Astrocyte of the spinal cord (primary cell): ENCODE measurements at places on chromosomes 5 and 9.
A peak's percentile ranks its signal among the peaks of the same experiment; 100 is the strongest.

DNA sequence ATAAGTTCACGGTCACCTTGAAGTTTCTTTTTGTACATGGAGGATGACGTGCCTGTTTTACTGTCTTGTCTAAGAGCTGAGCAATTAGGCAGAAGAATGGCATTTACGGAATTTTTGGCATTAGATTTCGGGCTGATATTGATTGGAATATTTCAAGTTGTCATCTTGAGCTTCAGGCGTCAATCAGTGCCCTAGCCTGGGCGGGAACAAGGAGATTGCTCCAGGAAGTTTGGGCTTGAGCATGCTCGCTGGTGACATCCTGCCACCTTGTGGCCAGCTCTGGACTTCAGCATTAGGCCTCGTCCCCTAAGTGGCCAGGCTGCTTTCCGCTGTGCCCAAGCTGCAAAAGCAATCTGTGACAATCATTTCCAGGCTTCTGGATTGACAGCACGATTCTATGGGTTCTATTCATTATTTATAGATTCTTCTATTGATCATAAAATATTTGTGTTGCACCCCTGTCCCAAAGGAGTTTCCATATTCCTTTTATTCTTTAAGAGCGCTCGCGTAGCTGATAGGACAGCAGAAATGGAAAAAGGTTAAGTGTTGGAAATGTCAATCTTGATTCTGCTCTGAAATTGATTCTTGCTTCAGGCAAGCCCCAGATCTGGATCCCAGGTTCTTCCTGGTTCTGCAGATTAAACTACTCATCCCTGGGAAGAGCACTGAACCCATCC is 79.3 kb downstream of the SLC28A3 start:
- DNase-seq: peak; percentile 78

- DNase-seq: no peak
Measured at GRCh38 chr9:77938163-77938562, 93.4 kb downstream of the GNAQ start.

DNA sequence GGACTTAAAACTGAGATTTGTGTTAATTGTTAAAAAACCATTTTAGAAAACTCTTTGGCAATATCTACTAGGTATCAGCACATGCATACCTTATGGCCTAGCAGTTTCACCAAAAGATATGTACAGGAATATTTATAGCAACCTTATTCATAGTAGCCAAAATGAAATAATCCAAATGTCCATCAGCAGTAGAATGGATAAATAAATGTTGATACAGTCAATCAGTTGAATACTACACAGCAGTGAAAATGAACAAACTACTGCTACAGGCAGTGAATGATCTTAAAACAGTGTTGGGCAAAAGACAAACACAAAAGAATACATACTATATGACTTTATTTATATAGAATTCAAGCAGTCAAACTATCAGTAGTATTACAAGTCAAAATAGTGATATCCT is 16.4 kb downstream of the RFESD start:
- DNase-seq: no peak

DNA sequence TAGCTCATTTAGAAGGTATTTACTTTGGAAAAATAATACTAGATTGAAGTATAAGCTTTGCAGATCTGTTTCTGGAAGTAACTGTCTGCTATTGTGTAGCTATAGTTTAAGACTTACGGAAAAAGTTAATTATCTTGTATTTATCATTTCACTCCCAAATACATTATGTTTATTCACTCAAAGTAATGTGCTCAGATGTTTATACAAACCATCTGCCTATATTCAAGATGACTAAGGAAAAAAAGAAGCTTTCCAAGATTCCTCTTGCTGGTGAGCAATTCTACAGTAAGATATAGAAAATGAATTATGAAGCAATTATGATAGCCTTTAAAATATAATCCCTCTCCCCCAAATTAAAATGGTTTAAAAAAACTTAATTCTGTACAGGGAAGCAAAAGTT is 137.9 kb downstream of the KIAA0825 start:
- DNase-seq: no peak

- no peak for DNase-seq
Measured at GRCh38 chr9:92760070-92760469, 4.6 kb downstream of the BICD2 start.

DNA sequence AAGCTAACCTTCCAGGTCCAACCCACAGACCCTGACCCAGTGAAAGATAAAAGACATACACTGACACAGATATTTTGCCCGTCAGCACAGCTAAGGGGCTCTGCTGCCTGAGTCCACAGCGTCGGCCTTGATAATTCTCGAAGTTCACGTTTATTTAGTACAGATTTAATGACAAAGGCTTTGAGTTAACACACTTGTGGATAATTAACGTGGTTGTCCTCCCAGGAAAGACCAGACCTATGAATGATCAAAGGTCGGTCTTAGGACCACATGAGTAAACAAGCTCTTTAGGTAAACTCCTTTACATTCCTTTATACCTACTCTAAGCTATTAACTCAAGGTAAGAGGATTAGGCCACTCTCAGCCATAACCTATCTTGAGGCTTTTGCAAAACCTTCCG is 11.3 kb upstream of the TEX10 start:
- no peak for DNase-seq

- no peak for DNase-seq
Measured at GRCh38 chr5:684751-685216, 8.4 kb downstream of the TPPP start.

- no peak for DNase-seq
Measured at GRCh38 chr5:128572930-128573319, 34.9 kb upstream of the FBN2 start.

- DNase-seq: no peak
Measured at GRCh38 chr9:5866272-5866671, 24.4 kb upstream of the MLANA start.

DNA sequence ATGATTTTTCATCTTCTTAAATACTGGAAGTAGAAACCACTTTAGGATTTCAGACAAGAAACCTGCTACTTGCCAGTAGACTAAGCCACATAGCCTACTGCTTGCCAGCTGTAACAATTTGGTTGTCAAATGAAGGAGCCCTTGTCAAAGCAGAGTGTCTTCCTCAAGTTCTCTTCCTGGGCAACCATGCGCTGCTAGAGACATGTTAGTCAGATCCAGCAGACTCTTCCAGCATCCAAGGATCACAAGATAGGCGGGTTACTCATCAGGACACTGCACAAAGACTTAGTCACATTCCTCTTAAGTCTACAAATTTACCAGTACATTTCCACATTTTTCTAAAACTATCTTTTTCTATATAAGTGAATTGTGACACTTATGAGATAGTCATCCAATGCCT is 24.4 kb downstream of the SKIC3 start:
- peak; percentile 78 for DNase-seq

DNA sequence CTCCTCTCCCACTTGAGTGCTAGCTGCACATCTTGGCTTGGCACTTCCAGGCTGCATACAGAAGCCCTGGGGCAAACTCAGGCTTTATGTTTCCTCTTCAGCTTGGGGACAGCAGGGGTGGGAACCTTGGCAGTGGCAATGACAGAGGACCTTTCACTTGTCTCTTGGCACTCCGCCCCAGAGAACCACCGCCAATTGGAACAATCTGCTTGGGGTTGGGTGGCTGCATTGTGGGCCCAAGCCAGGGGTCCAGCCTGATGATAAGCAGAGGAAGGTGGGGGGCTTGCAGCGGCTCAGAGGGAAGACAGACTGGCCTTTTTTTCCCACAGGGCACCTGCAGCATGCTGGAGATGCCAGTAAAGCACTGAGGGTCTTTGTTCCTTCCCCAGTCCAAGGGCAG is 179.0 kb upstream of the NMUR2 start:
- DNase-seq: no peak

DNA sequence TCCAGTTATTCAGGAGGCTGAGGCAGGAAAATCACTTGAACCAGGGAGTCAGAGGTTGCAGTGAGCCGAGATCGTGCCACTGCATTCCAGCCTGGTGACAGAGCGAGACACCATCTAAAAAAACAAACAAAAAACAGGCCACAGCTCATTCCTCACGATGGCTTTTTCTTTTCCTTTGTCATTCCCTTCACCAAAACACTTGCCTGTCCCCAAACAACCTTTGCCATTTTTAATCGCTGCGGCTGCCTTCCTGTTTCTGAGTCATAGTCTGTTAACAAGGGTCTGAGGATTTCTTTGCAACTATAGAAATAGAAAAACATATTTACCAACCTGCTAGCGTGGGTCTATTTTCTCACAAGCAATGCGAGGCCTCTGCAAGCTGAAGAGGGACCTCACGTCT is 123.0 kb upstream of the FSTL4 start:
- peak; percentile 45 for DNase-seq

GRCh38 chr5:98564836-98565235 is 208.6 kb upstream of the RGMB start:
- DNase-seq: no peak

GRCh38 chr5:132677682-132678400 is 4.1 kb downstream of the IL4 start:
- no peak for DNase-seq

DNA sequence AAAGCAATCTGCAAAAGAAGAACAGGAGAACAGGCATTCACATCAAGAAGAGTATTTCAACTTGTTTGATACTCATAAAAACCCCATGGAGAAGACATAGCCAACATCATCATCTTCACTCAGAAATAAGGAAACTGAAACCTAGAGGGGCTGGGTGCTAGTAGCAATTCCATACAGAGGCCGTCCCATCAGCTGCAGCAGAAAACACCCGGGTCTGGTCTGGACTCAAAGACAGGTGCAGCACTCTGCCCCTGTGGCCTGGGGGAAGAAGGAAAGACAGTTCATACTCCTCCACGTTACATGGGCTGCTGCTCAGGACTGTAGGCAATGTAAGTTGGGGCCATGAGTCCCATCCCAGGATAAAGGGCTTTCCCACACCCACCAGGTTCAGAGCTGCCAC is 11.6 kb downstream of the GZMA start:
- no peak for DNase-seq

GRCh38 chr5:39713250-39713916 is 288.6 kb upstream of the DAB2 start:
- no peak for DNase-seq
